Activated CD4-positive, alpha-beta T cell treated with anti-CD3 and anti-CD28 coated beads for 24 hours (primary cell): ENCODE measurements at places on chromosomes 7 and 10.
A peak's percentile ranks its signal among the peaks of the same experiment; 100 is the strongest.

DNA sequence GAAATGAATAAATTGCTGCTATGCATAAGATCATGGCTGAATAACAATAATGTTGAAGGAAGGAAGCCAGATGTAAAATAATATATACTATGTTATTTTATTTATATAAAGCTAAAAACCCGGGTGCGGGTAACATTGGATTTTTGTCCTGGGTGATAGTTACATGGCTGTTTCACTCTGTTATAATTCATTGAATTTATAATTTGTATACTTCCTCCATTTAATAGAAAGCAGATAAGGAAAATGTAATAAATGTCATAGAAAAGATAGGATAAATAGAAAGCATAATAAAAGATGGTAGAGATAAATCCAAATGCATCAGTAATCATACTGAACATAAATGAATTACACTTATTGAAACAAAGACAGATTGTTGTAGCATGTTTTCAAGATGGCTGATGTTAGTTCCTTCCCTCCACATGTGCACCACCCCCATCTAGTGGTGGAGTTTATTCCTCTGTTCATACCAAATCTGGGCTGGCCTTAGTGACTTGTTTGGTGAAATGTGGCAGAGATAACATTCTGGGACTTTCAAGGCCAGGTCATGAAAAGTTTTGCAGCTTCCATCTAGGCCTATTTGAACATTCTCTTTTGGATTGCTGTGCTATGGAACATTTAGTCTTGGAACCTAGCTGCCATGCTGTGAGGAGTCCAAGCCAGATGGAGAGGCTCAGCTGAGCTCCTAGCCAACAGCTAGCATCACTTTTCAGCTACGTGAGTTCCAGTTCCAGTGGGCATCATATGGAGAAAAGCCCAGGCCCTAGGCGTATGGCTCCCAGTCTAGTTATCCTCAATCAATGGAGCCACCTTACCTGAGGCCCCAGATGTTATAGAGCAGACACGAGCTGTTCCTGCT, 46.9 kb downstream of the AHCYL2 start:
- peak; percentile 62 for DNase-seq

DNA sequence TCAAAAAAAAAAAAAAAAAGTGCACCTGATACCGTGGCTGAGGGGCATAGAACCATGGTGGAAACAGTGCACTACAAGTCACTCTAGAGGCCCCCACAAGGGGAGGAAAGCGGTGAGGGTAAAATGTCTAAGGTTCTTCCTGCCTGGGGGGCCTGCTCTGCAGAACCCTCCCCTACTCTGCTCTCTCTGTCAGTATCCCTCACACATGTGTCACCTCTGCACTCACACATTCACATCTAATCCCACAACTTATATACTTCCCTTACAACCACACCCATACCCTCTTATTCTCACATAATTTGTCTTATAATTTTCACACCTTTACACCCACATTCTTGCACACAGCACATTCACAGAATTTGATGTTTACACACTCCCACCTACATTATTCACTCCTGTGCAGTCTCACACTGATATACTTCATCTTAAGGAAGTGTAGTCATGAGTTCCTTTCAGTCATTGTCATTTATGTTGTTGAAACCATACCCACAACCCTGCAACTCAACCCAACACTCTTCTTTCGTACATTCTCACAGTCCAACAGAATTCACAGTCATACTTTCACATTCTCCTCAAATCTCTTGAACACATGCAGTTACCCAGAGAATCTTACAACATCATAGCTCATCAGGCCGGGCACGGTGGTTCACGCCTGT, 68.0 kb upstream of the PAX2 start:
- DNase-seq, result no peak

- no peak for DNase-seq
Measured at GRCh38 chr7:149489391-149490024, 8.1 kb downstream of the ZNF746 start.

- no peak for DNase-seq
Measured at GRCh38 chr10:60726257-60726656, 52.0 kb upstream of the CDK1 start.

GRCh38 chr7:106806556-106806955, 58.5 kb upstream of the PIK3CG start:
- no peak for DNase-seq

- DNase-seq, result peak; percentile 7
Measured at GRCh38 chr10:69801094-69801433, 642 bp upstream of the COL13A1 start.

GRCh38 chr7:25347360-25348066, 119.2 kb upstream of the NPVF start:
- DNase-seq, result no peak

DNA sequence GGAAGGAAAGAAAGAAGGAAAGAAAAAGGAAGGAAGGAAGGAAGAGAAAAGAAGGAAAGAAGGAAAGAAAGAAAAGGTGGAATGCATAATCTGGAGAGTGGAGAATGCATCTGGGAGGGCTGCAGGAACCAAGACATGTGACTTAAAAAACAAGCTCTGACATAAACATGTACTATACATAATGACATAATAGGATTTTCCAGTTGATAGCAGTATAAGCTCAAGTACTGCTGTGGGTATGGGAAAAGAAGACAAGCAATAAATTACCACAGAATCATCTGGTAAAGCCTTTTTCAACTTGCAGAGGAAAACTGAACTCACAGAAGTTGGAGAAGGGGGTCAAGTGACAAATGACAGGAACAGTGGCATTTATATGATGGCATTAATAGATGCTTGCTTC, 345.9 kb downstream of the PLXDC2 start:
- DNase-seq, result no peak

DNA sequence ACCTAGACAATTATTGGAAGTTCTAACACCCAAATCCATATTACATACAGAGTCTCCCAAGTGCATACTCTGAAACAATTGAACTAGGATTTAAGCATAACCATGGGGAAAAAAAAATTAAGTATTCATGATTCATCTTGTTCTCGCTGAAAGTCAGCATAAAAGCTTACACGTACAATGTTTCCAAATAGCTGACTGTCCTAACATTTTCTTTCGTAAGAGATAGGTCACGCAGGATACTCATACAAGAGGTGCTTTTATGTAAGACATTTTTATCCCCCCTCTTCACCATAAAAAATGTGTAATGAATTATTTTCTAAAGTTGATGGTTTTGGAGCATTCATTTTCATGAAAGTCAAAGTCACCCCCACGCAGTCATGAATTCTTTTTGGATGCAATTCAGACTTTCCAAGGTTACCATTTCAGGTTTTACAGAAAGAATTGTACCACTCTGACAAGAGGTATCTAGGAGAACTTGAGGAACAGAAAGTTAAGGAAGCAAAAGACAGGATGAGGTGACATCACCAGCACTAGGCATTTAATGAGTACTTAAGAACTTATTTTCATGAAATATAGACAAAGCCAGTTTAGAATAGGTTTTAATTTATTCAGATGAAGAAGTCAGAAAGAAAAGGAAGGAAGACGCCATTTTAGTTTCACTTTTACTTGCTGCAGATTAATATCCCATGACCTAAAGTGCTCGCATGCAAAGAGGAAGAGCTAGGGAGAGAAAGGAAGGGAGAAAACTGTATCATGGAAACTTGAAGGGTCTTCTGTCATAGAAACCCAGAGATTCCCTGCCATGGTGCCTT, 55.8 kb downstream of the TMEM26 start:
- no peak for DNase-seq

GRCh38 chr7:116588641-116589594, 64.1 kb downstream of the CAV1 start:
- DNase-seq, result no peak

GRCh38 chr10:2908851-2909630, 158.3 kb upstream of the PFKP start:
- DNase-seq, result no peak

- no peak for DNase-seq
Measured at GRCh38 chr7:49523870-49524269, 249.6 kb upstream of the VWC2 start.

- no peak for DNase-seq
Measured at GRCh38 chr10:81082621-81083376, 545.1 kb downstream of the SH2D4B start.

- no peak for DNase-seq
Measured at GRCh38 chr10:35611750-35612149, 6.6 kb downstream of the GJD4 start.

DNA sequence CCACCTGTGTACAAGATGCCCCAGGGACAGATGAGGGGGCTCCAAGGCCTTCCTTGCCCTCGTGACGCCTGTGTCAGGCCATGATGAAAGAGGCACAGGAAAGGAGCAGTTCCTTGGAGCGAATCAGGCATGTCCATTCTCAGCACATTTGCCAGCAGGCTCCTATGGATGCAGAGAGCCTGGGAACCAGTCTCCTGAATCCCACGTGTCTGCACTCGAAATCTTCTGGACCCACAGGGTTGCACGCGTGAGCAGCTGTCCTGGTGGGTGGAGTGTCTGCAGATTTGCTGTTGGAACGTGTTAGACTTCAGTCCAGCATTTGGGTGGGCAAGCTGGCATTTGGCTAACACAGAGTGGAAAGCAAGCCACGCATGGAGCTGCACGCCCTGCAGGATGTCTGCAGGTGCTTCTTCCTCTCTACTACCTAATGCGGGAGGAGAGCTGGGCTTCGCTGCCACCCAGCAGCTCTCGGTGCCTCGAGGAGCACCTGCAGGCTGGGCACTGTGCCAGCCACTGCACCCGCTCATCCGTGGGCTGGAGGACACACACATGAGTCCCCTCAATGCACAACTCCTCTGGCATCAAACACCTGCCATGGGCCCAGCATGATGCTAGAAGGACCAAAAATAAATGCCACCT, 140.7 kb downstream of the PAXIP1 start:
- no peak for DNase-seq

- DNase-seq, result no peak
Measured at GRCh38 chr7:127655720-127656119, 3.7 kb downstream of the SND1 start.

DNA sequence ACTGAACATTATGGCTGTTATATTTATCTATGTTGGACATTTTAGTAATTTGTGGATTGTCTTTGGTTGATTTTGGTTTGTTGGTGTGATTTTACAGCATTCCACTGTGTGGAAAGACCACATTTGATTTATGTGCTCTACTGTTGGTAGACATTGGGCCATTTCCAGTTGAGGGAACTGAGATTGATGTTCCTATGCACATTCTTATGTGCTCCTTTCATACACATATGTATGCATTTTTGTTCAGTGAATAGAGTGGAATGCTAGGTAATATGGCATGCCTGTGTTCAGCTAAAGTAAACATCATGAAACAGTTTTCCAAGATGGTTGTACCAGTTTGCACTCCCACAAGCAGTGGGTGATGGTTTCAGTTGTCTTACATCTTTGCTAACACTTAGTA, 15.1 kb downstream of the CACNB2 start:
- no peak for DNase-seq

GRCh38 chr7:25675789-25676474, 447.6 kb upstream of the NPVF start:
- DNase-seq, result no peak

- no peak for DNase-seq
Measured at GRCh38 chr7:57646219-57646900, 196.4 kb downstream of the ZNF716 start.

DNA sequence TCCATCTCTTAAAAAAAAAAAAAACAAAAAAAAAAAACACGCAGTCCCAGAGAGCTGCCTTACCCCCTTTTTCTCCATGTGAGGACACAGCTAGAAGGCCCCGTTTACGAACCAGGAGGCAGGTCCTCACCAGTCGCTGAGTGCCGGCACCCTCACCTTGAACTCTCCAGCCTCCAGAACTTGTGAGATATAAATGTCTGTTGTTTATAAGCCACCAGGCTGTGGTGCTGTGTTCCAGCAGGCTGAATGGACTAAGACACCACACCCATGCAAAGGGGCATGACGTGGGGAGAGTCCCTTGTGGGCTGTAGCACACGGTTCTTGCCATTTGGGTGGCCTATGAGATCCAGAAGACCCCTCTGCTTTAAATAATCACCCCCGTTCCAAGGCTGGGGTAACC, 17.2 kb downstream of the ECHDC3 start:
- DNase-seq, result no peak

DNA sequence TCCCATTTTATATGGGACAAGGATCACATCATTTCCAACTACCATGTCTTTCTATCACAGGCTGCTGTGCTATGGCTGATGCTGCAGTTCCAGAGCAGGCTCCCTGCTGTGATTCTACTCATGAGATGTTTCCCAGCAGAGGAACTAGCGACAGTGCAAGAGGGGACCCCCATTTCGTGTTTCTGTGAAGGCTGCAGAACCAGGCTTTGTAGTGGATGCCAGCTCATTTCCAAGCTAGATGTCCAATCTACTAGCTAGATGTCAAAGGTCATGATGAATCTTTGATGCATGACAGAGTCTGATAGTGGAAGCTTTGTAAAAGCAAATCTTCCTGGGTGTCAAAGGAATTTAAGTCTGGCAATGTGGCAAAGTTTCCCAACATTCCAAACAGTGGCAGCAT, 21.2 kb upstream of the MYO3A start:
- DNase-seq, result no peak

- DNase-seq, result no peak
Measured at GRCh38 chr7:4766666-4767519, 8.5 kb upstream of the AP5Z1 start.

- no peak for DNase-seq
Measured at GRCh38 chr7:96992192-96993005, 13.0 kb upstream of the DLX6 start.

- DNase-seq, result no peak
Measured at GRCh38 chr10:74558403-74558802, 268.0 kb upstream of the KAT6B start.

GRCh38 chr7:50953820-50954219, 171.1 kb upstream of the GRB10 start:
- no peak for DNase-seq
